ENCODE measurements at places on chromosomes 7 and 10.

- DNase-seq: no peak
Observed at GRCh38 chr7:50293509-50294179, 10.9 kb upstream of the IKZF1 start.

- no peak for DNase-seq
Observed at GRCh38 chr10:4046030-4046429, 261.0 kb upstream of the KLF6 start.

DNA sequence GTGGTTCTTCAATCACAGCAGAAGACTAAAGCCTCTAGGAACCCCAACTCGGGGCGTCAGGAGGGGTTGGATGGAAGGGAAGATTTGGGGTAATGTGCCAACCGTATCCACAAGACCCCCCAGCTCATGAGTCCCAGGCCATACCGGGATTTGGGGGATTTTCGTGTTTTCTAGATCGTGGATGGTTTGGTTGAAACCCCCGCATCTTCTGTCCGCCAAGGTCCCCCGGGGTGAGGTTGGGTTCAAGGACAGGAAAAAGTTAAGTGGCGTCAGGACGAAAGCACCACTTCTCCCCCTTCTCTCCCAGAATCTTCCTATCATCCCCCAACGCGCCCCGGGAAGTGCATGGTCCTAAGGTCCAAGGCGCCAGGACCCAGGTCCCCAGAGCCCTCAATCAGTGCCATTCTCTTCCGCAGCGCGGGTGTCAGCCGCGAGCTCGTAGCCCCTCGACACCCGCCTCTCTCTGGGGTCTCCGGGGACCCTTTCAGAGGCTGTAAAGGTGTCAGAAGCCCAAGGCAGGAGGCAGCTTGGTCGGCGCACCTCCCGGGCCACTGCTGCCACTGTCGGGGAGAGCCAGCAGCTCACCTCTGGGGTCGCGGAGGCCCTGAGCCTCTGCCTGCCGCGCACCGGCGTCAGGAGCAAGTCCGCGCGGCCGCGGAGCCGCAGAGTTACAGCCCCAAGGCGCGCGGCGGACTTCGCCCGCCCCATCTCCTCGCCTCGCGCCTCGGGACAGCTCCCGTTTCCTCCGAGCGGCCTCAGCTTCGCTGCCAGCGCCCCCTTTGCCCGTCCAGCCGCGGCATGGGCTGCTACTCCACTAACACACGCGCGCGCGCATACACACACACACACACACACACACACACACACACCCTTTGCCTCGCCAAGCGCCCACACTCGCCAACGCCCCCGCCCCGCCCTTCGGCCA, 1.5 kb downstream of the MKX start:
- DNase-seq: peak; percentile 25

GRCh38 chr7:114832906-114833595, 88.8 kb upstream of the MDFIC start:
- no peak for DNase-seq

GRCh38 chr7:94059746-94060145, 55.6 kb upstream of the BET1 start:
- no peak for DNase-seq

GRCh38 chr7:7862393-7862792, 106.2 kb upstream of the GLCCI1 start:
- DNase-seq: no peak

- no peak for DNase-seq
Observed at GRCh38 chr7:1610013-1610677, 40.3 kb upstream of the PSMG3 start.

- DNase-seq: no peak
Observed at GRCh38 chr10:117830787-117831212, 215.9 kb downstream of the RAB11FIP2 start.
